ENCODE measurements at places on chromosomes 3 and 15. TPM values are rescaled to one million over a fixed set of nuclear protein-coding genes. Genes with fewer than 3 reads are reported as not detected.
A peak's percentile ranks its signal among the peaks of the same experiment; 100 is the strongest.

GRCh38 chr3:76570436-76571057, 469.4 kb upstream of the ROBO2 start:
- no peak for DNase-seq

- DNase-seq: no peak
Measured at GRCh38 chr3:113589971-113590370, 57.6 kb downstream of the SIDT1 start.

- peak; percentile 82 for DNase-seq
Measured at GRCh38 chr3:32423956-32424557, 32.4 kb downstream of the CMTM7 start.

DNA sequence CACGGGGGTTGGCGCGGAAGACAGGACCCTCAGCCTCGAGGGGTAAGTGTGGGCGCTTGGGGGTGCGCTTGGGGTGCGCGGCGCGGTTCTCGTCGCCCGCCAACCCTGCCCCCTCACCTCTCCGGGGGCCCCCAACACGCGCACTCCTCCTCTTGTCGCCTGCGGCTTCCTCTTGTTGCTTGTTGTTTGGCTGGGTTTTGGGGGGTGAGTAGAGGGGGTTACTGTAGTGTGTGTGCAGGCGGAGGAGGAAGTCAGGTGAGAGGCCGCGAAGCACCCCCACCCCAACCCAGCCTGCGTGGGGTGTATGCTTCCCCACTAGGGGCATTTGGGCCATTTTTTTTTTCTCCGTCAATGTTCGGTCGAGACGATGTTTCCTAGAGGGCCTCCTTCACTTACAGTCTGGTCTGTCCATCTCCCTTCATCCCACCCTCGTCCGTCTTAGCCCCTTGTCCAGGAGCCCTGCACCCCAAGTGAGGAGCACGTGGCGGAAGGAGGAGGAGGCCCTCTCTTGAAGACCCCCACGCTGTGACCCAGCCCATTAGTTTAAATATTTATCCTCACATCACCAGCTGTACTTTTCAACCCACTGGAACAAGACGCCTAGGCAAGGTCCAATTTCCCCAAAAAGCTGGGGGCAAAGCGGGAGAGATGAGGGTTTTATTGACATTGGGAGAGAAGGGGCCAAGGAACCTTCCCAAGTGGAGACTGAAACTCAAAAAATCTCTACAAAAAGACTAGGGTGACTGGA, 20.4 kb upstream of the SATB1 start:
- DNase-seq: peak; percentile 90

DNA sequence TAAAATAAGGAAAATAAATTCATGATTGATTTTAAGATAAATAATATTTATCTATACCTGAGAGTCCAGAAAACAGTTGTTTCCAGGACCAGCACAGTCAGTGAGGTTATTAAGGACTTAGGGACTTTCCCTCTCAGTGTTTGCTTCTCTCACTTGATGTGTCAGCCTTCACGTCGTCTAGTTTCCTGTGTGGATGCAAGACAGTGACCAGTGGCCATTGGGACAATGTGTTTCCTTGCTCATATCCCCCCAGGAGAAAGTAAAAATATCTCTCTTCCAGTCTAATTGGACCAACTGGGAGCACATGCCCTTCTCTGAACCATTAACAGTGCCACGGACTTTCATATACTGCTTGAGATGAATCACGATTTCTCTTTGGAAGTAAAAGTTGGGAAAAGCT, 157.8 kb upstream of the CTNNB1 start:
- no peak for DNase-seq

DNA sequence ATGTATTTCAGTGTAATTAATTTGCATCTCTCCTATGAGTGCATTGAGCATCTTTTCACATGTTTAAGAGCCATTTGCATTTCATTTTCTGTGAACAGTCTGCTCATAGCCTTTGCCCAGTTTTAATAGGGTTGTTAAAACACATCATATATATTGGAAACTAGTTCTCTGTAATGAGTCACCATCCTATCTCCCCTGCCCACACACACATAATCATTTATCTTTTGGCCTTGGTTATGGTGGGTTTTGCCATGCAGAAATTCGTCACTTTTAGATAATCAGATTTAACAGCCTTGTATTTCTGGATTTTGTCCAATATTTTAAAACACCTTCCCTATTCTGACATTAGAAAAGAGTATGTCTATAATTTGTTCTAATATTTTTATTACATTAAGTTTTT, 11.9 kb upstream of the CHRM5 start:
- no peak for DNase-seq

- no peak for DNase-seq
Measured at GRCh38 chr3:129112308-129113052, 9.1 kb downstream of the RAB43 start.

DNA sequence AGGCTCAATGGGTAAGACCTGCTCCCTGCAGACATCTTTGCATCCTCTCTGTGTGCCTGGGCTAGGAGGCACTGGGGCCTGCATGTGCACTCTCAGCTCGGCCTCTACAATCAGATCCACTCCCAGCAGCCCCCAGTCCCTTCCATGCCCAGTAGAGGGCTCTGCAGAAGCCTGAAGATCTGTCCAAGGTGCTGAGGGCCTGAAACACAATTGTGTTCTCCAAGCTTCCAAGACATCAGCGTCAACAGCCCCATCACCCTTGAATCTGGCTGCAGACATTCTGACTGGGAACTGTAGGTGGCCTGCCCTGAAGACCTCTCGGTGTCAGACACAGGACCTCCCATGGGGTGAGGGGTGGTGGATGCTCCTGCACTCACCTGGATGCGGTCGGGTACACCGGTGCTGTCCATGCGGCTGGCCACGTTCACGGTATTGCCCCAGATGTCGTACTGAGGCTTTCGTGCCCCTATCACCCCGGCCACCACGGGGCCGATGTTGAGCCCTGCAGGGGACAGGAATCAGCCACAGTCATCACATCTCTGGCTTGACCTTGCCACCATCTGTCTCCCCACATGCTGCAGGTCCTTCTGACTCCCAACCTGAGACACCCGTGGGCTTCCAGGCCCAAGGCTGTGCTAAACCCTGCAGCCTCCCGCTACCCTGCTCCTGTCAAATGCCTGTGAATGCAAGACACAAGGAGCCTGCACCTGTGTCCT, 84.7 kb downstream of the SEC22A start:
- DNase-seq: no peak

DNA sequence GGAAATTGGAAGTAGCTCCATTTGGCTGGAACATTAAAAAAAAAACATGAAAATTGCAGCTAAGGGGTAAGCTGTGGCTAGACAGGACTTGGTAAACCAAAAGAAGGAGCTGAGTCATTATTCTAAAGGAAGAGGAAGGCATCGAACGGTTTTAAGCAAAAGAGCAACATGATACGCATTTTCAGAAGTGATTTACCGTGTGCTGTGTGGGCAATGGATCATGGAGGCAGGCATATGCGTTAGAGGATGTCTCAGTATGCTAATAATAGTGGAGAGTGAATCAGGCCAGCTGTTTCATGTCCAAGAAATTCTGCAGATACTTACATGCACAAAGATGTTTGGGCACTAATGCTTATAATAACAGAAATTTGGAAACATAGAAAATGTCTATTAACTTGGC, 409.1 kb upstream of the ATP11B start:
- DNase-seq: no peak

DNA sequence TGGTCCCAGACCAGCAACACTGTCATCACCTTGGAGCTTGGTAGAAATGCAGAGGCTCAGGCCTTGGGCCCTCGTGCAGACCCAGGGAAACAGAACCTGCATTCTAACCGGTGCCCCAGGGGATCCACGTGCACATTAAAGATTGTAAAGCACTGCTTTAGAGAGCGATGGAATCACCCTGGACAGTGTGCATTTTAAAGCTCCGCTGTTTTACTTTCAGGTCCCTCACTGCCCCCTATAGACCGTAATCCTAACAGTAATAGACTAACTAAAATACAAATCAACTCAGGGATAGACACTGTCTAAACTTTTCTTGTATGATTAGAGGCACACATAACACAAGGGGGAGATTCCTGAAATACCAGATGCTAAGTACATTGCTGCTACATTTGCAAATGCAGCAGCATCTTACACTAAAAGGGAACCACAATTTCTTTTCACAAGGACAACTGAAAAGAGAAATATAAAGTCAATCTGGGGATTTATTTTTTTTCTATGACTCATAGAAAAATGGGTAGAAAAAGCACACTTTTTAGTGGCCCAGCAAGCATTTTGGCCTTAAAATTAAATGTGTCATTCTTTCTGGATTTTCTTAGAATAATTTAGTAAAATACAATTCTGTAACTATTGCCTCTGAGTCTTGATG, 10.5 kb upstream of the SH3GL3 start:
- no peak for DNase-seq

DNA sequence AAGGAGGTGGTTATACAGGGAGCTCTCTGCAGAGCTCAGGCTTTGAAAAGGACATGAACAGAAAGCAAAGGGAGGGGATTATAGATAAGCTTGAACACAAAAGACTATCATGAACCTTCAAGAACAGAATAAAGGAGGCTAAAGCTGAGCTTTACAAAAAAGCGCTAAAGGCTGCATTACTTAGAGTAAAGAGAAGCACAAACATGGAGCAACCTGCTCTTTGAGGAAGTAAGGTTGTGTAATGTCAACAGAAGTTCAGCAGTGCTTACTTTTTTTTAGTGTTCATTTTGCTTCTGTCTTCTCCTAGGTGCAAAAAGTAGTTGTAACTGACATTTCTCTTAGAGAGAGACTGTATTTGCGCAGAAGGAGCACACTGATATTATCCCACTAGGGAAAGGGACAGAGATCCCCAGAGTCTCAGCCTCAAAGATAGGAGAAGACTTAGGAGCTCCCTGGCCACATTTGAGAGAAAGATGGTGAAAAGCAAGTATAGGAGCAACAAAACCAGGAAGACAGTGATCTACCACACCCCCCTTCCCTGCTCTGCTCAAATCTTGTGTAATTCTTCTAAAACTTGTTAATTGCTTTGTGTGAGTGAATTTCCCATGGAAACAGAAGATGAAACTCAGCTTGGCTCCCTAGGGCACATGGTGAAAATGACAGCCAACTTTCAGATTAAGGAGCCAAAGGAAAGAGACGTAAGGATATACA, 54.7 kb downstream of the QTRT2 start:
- no peak for DNase-seq

GRCh38 chr3:46098319-46098761, 71.1 kb upstream of the XCR1 start:
- DNase-seq: peak; percentile 83

DNA sequence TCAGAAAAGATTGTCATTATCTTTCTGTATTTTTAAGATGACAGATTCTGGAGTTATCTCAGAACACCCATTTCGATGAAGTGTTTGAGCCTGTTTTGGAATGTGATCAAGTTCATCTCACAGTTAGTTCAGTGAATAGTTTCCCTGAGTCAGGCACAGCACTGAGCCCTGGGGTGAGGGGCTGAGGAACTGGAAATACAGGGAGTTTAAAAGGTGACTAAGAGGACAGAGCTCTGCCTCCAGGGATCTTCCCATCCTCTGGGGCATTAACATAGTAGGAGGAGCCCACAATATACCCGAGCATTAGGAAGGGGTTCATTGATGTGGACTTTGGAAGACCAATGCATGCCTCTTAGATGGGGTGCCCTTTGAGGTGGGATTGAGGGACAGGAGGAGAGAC, 355.1 kb downstream of the CLSTN2 start:
- no peak for DNase-seq

- DNase-seq: no peak
Measured at GRCh38 chr15:37099319-37100108, 835 bp downstream of the MEIS2 start.

GRCh38 chr3:61532739-61533500, 28.5 kb upstream of the PTPRG start:
- no peak for DNase-seq

- no peak for DNase-seq
Measured at GRCh38 chr3:69747511-69748258, 8.4 kb downstream of the MITF start.

GRCh38 chr3:178459038-178459410, 77.2 kb upstream of the KCNMB2 start:
- DNase-seq: no peak

DNA sequence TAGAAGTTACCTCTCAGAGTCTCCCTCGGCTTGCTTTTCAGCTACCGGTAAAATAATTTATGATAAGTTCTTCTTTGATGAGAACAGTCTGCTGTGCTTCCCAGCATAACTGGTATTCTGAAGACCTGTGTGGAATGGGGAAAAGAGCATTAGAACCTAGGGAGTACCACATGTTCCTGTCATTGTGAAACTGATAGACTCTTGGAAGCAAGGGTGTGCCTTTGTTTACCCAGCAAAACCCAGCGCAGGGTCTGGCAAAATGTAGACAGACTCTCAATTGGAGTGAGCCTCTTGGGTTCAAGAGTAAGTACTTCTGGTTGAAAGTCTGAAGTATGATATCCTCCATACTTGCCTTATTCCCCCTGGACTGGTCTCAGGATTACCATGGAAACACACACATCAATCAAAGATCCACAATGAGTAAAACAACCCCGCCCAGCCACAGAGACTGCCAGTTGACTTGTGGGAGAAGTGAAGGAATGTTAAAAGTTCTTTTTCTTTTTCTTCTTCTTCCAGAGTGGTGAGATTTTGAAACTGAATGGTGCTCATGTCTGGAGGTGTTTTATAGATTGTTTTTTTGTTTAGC, 652.4 kb upstream of the NAALADL2 start:
- no peak for DNase-seq

DNA sequence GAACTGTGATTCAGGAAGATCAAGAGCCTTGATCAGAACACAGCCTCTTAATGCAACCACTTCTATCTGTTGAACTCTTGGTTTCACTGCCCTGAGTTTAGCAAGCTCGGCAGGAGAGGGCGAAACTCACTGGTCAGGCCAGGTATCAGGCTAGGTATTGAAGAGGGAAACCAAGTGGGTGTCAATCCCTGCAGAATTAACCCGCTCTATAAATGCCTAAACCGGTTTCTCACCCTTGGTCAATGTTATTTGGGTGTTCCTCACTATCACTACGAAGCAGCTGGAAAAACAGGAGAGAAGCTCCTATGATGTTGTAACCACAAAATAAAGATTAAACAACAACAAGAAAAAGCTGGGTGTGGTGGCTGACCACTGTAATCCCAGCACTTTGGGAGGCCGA, 23.9 kb downstream of the LIPH start:
- no peak for DNase-seq

CRABP1 gene
- 30.8 TPM for total RNA-seq

GPR149 gene
- total RNA-seq: not detected

TMEM212 gene
- not detected for total RNA-seq

ADCY5 gene
- 20.6 TPM for total RNA-seq

ACOX2 gene
- 11.5 TPM for total RNA-seq

EPHA3 gene
- 0.52 TPM for total RNA-seq

PLCH1 gene
- total RNA-seq: not detected

C15orf39 gene
- 68.8 TPM for total RNA-seq
